ENCODE measurements at places on chromosomes 13 and 19.
A peak's percentile ranks its signal among the peaks of the same experiment; 100 is the strongest.

- no peak for DNase-seq
Observed at GRCh38 chr13:21812192-21812626, 141.3 kb downstream of the FGF9 start.

DNA sequence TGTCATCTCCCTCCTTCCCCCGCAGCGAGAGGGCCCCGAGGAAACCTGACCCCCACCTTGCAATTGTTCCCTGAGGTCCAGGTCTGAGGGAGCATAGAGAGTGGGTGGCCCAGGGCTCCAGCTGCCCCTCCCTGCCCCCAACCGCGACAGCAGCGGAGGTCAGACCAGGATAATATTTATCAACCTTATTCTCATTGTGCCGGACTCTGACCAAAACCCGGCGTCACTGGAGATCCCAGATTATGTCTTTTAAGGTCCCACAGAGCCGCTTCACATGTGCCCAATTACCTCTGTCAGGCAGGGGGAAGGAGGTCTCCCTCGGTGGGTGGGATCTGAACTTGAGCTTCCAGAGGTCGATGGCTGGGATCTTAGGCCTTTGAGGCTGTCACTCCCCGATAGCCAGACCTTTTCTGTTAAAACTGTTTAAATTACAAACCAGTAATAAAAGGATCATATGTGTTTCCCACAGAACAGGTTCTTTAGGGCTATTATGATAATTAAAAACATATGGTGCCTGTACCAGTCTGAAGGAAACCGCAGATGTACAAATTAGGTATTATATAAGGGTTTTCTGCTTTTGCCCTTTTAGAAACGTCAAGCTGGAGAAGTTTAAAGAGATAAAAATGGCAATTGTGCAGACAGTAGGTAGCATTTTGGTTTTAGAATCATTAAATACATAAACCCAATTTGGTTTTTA lies 195.5 kb downstream of the ZNF536 start:
- DNase-seq: no peak

DNA sequence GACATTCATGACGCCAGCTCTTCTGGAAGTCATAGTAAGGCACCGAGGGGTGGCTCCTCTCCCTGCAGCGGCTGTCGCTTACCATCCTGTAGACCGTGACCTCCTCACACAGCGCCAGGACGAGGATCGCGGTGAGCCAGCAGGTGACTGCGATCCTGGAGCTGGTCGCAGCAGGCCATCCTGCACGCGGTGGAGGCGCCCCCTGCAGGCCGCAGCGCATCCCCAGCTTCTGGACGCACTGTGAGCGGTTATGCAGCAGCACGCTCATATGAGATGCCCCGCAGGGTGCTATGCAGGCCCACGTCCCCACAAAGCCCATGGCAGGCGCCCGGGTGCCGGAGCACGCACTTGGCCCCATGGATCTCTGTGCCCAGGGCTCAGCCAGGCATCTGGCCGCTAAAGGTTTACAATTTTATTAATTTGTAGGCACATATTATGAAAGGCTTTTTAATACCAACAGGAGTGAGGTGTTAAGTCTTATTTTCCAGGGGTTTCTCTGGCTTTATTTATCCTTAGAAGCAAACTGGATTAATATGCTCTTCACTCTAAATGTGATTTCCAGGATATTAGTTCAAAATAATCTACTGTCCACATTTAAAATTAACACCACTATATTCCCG lies 35.6 kb upstream of the PSPC1 start:
- peak; percentile 11 for DNase-seq

DNA sequence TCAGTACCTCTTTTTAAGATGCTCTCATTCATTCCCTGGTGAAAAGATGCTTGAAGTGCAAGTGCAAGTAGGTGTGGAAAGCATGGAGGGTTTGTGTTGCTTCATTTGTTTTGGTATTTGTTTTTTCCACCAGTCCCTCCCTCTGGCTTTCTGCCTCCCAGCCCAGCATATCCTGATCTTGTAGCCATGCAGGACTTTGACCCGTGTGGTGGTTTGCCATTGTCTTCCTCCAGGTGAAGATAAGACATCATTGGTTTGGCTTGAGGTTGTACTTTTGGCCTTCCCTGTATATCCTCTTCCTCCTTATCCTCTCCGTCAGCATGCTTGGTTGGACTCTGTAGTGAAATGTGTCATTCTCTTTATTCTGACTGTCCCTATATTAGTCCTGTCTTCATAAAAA lies 9.1 kb downstream of the SPINT2 start:
- no peak for DNase-seq

DNA sequence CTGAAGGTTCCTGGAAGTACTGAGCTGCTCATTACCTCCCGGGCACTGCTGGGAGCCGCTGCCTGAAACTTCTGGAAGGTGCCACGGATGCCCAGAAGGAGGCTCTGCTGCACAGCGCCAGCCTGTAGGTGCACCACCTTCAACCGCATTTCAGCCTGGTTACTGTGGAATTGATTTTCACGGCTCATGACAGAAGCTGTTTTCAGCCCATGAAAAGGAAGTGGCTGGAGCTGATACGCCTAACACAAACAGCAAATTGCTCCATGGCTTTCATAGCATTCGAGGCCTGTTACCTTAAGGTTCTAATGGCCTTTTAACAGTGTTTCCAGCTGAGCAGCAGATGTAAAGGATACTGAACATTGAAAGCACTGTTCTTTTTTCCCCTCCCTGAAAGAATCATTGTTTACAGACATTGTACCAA lies 22.0 kb downstream of the GPC6 start:
- no peak for DNase-seq

DNA sequence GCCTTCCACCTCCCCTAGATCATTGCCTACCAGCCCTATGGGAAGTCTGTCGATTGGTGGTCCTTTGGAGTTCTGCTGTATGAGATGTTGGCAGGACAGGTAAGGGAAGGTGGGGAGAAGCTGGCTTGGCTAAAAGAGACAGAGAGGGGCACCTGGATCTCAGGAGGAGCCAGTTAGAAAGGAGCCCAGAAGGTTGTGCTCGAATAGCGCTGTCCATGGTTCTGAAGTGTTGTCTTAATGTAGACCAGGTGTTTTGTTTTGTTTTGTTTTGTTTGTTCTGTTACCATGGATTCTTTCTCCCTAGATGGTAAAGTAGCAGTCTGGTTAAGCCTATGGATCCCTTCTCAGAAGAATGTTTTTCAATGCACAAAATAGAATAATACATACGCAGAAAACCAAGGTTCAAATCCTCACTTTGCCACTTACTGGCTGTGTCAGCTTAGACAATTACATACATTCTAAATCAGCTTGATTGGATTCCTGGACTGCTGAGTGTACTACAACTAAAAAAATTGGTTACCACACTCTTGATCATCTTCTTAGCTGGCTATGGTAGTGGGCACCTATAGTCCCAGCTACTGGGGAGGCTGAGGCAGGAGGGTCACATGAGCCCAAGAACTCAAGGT lies 5.9 kb upstream of the CACNG7 start:
- no peak for DNase-seq

GRCh38 chr19:14473978-14474578 lies 1.1 kb downstream of the PTGER1 start:
- DNase-seq: no peak

DNA sequence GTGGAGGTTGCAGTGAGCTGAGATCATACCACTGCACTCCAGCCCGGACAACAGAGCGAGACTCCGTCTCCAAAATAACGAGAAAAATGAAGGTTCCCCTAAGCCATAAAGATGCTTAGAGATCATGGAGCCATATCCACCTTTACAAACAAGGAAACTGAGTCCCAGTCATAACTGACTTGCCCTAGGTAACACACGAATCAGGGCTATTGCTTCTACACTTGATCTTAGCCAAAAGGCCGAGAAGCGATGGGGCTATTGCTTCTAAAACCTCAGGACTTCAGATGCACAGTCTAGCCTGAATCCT lies 3.2 kb downstream of the DBP start:
- no peak for DNase-seq

DNA sequence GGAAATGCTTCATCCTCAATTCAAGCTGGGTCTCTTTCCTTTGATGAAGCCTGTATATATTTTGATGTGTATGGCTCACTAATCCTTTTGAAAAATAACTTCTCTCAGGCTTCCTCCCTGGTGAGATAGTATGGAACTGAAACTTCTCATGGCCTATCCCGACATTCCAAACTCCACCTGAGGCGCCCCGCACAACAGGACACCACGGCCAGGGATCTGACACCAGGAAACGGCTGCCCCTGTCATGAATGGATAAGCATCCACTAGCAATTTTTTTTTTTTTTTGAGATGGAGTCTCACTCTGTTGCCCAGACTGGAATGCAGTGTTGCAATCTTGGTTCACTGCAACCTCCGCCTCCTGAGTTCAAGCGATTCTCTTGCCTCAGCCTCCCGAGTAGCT lies 16.4 kb downstream of the SLC7A1 start:
- DNase-seq: no peak

GRCh38 chr13:20901668-20902437 lies 693 bp downstream of the XPO4 start:
- DNase-seq: peak; percentile 8

DNA sequence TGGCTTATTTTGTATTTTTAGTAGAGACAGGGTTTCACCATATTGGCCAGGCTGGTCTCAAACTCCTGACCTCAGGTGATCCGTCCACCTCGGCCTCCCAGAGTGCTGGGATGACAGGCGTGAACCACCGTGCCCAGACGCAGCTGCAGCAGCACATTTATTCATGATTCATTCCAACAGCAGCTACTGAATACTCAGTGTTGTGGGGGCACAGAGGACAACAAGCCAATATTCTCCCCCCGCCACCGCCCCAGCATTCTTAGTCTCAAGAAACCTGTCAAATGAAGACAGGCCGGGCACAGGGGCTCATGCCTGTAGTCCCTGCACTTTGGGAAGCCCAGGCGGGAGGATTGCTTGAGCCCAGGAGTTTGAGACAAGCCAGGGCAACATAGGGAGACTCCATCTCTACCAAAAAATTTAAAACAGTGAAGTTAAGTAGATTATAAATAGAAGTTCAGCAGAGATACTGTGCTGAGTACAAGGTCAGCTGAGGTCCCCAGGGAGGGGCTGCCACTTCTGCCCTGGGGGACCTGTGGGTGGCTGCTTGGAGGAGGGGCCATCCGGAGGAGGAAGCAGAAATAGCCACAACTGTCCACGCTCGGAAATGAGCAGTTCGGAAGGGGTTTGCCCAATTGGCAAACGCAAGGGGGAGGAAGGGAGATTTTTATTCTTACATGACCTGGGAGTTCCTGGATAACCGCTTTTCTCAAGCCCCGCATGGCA lies 4.3 kb downstream of the DOT1L start:
- no peak for DNase-seq

- no peak for DNase-seq
Observed at GRCh38 chr13:44382635-44383145, 9.1 kb downstream of the SERP2 start.

GRCh38 chr13:43978688-43979087 lies 99.0 kb downstream of the LACC1 start:
- no peak for DNase-seq

DNA sequence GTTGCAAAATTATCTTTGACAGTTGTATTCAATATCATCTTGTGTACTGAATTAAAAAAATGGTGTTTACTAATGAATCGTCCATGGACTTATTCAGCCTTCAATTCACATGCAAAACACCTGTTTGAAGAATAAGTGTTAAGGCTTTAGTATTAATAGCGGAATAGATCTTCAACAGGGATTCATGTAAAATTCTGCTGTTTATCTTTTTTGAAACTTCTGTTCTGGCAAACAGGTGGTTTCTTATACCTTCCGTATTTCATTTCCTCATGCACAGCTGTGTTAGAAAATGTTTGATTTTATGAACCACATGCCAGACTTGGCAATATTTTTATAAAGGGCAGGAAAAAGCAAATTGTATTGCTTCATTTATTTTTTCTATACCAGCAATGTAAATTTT lies 255.7 kb downstream of the DACH1 start:
- DNase-seq: no peak

GRCh38 chr19:6668691-6669090 lies 1.3 kb downstream of the TNFSF14 start:
- DNase-seq: no peak

- no peak for DNase-seq
Observed at GRCh38 chr19:12295191-12295590, 508 bp upstream of the ZNF44 start.

- DNase-seq: no peak
Observed at GRCh38 chr19:38975214-38975860, at the start of gene FBXO17. FBXO17 (minus strand) TSS chr19:38975742; CDS start chr19:38950319, 25,423 bp downstream.

DNA sequence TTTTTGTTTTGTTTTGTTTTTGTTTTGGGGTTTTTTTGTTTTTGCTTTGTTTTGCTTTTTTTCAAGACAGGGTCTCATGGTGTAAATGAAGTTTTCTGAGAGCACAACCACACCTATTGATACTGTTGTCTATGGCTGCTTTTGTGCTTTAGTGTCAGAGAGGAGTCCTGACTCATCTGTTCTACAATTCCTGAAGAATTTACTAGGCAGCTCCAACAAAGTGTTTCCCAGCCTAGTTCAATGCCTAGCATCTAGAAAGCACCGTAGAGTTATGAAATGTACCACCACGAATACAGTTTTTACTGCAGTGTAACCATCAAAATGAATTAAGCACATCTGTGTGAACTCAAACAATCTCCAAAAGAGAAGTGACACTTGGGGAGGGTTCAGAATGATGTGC lies 21.2 kb downstream of the SAFB start:
- DNase-seq: no peak

DNA sequence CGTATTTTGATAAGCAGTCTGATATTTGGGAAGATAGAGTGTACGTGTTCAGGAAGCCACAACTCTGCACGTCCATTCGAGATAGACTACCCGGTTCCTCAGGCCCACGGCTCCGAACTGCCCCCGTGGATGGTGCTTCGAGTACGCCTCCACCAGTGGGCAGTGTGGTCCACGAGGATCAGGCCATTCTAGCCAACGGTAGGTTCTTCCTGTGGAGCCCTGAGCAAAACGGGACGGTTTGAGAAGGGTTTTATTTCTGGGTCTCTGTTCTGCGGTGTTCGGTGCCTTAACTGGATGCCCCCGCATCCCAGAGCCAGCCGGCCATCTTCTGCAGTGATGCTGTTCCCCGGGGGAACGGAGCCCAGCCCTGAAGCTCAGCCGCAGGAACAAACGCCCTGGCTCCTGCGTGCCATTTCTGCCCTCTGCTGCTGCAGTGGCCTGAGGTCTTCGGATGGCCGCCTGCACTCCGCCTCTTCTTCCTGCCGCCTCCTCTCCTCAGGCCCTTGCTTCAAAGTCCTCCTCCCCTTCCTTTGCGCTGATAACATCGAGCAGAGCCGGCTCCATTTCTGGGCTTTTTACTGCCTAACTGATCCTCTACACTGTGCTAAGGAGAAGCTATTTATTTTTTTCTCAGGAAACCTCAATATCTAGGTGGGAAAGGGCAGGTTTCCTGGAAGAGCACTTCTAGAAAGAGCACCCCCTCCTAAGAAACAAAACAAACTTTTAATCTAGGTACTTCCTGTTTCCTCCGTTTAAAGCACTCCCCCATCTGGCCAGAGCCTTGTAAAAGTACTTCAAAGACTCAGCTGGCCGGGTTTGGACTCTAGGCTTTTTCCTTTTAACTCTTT lies 36.2 kb upstream of the SLC46A3 start:
- DNase-seq: no peak

DNA sequence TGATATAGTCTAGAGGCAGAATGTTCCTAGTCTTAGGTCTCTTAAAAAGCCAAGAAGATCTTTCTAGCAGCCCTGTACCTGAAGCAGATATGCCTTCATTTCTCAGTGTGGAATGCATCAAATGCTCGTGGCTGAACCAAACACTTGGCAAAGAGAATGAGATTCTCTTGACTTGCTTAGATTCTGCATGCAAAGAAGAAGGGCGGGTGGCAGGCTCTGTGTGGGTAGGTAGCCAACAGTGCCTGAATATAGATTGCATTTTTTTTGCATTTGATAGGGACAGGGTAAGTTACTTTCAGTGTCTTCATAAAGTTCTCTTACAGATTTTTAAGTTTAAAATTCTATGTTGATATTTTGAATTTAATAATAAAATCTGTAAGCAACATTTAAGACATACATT lies 27.3 kb downstream of the IFT88 start:
- no peak for DNase-seq

- no peak for DNase-seq
Observed at GRCh38 chr19:38078302-38078930, 145.6 kb downstream of the DPF1 start.
